ENCODE measurements at places on chromosomes 5 and 9.
A peak's percentile ranks its signal among the peaks of the same experiment; 100 is the strongest.

GRCh38 chr5:39116344-39117170, 42.4 kb upstream of the RICTOR start:
- peak overlapping the region; percentile 19 for H3K4me3 ChIP-seq
- H3K27me3 ChIP-seq = no peaks in the 10 kb centered on the region
- peak overlapping the region; percentile 10 for H3K27ac ChIP-seq
- DNase-seq = no peak
- H3K4me1 ChIP-seq = peaks cover 7% of the 10 kb centered on the region

GRCh38 chr9:134028076-134028475, 2.8 kb downstream of the BRD3OS start:
- DNase-seq = no peak
- no peak overlapping the region for H3K27ac ChIP-seq
- H3K4me3 ChIP-seq = no peak overlapping the region

- H3K27me3 ChIP-seq = no peaks in the 10 kb centered on the region
- no peak overlapping the region for H3K27ac ChIP-seq
- DNase-seq = no peak
- no peak overlapping the region for H3K4me3 ChIP-seq
- no peaks in the 10 kb centered on the region for H3K4me1 ChIP-seq
Observed at GRCh38 chr5:37120270-37120669, 128.9 kb downstream of the CPLANE1 start.

DNA sequence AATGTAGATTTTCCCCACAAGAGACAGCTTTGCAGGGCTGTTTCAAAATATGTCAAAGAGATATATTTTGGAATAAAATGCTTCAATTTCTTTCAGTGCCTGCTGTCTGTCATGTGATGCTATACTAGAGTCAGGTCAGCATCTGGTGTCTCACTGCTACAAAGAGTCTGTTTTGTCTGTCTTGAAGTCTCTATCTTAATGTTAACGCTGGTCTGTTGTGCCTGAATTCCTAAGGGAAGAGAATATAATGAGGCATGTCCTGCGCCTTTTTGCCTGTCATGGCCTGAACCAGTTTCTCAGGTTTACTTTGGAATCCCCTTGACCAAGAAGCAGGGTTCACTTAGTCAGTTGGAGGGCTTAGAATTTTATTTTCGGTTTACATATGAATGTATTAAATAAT, 176.4 kb downstream of the PDZD2 start:
- H3K4me1 ChIP-seq = no peaks in the 10 kb centered on the region
- no peak overlapping the region for H3K27ac ChIP-seq
- H3K4me3 ChIP-seq = no peak overlapping the region

DNA sequence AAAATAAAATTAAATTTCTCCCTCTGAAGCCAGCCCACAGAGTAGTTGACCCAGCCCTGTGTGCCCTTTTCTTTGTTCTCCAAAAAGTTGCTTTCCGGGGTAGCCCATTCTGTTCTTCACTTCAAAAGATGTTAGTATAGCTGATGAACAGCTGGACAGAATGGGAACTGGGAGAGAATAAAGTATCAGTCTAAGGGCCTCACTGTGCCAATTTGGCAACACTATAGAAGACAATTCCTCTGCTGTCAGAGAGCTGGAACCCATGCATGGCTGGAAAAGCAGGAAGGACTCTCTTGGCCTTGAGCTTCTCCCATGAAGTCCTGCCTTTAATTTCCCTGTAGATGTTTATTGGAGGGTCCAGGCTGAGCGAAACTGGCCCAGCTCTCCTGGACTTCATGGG, 11.0 kb upstream of the TNFSF8 start:
- peaks cover 5% of the 10 kb centered on the region for H3K4me1 ChIP-seq
- no peaks in the 10 kb centered on the region for H3K36me3 ChIP-seq
- H3K27me3 ChIP-seq = no peaks in the 10 kb centered on the region
- no peak overlapping the region for H3K27ac ChIP-seq
- DNase-seq = no peak

DNA sequence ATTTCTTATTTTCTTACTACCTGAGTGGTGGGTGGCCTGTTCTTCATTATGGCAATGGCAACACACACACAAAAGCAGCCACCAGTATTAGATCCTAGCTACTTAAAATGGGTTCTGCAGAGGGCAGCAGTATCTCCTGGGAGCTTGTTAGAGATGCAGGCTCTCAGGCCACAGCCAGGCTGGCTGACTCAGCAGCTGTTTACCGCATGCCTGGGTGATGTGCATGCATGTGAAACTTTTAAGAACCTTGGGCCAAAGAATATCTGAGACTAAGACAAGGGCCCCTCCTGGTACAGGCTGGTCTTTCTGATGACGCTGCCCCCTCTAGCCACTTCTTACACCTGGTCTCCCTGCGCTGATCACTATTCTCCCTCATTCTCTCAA, 399.0 kb downstream of the MED10 start:
- DNase-seq = no peak
- H3K4me3 ChIP-seq = no peak overlapping the region
- no peaks in the 10 kb centered on the region for H3K4me1 ChIP-seq
- no peaks in the 10 kb centered on the region for H3K36me3 ChIP-seq
- H3K27ac ChIP-seq = no peak overlapping the region

- no peak for DNase-seq
- no peaks in the 10 kb centered on the region for H3K36me3 ChIP-seq
- no peak overlapping the region for H3K27ac ChIP-seq
- no peaks in the 10 kb centered on the region for H3K27me3 ChIP-seq
- no peak overlapping the region for H3K4me3 ChIP-seq
Observed at GRCh38 chr5:62982348-62982747, 403.7 kb downstream of the LRRC70 start.

DNA sequence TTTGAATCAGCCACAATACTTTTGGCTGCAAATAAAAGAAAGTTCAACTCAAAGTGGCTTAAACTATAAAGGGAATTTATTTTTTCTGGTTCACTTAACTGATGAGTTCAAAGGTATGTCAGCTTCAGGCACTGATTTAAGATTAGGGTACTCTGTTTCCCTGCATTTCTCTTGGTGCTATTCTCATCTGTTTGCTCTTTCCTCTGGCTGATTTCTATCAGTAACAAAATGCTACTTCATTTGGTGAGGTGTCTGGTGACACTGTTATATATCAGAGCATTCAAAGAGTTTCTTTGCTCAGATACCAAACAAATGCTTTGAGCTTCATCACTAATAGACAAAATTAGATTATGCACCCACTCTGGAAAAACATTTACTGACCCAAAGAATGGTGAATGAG, 65.9 kb upstream of the HTR4 start:
- no peaks in the 10 kb centered on the region for H3K36me3 ChIP-seq
- no peak overlapping the region for H3K27ac ChIP-seq
- peaks cover 16% of the 10 kb centered on the region for H3K27me3 ChIP-seq
- H3K4me3 ChIP-seq = no peak overlapping the region
- no peaks in the 10 kb centered on the region for H3K4me1 ChIP-seq
- DNase-seq = no peak

GRCh38 chr5:160173-160510, 31.2 kb upstream of the LRRC14B start:
- no peaks in the 10 kb centered on the region for H3K36me3 ChIP-seq
- no peak overlapping the region for H3K27ac ChIP-seq
- H3K27me3 ChIP-seq = peaks cover 47% of the 10 kb centered on the region
- peaks cover 3% of the 10 kb centered on the region for H3K4me1 ChIP-seq

DNA sequence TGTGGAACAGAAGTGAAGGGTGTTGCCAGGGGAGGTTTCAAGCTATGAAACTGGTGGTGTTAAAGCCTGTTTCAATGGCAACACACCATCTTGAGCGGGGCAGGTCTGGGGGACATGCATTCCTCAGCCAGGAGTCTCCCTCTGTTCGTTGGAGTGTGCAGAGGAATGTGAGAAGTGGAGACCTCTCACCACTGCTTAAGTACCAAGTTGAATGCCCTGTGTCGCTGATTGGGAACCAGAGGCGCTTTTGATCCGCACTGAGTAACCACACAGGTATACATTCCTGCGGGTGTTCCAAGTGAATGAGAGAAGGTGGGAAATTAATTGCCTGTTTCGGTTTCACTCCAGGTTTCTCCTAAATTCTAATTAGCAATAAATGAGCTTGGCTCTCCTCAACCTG, 99.4 kb downstream of the LIX1 start:
- H3K27ac ChIP-seq = no peak overlapping the region
- no peak for DNase-seq
- no peak overlapping the region for H3K4me3 ChIP-seq
- H3K27me3 ChIP-seq = no peaks in the 10 kb centered on the region

GRCh38 chr5:80219391-80219790, 36.5 kb downstream of the SERINC5 start:
- H3K4me3 ChIP-seq = peak overlapping the region; percentile 9
- H3K36me3 ChIP-seq = peaks cover 7% of the 10 kb centered on the region
- no peaks in the 10 kb centered on the region for H3K27me3 ChIP-seq
- H3K4me1 ChIP-seq = peaks cover 28% of the 10 kb centered on the region

DNA sequence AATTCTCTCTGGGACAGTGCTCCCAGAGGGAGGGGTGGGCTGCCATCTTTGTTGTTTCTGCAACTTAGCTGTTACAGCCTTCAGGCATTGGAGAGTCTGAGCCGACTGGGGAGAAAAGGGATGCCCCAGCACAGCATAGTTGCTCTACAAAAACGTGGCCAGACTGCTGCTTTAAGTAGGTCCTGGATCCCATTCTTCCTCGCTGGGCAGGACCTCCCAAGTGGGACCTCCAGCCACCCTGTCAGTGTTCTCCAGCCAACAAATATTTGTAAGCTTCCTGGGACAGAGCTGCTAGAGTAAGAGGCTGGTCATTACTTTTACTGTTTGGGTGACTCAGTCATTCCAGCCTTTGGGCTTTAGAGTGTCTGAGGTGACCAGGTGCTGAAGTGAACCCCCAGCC, 292.7 kb upstream of the NREP start:
- H3K27ac ChIP-seq = no peak overlapping the region
- peaks cover 20% of the 10 kb centered on the region for H3K27me3 ChIP-seq
- no peak for DNase-seq
- H3K4me3 ChIP-seq = no peak overlapping the region
- no peaks in the 10 kb centered on the region for H3K36me3 ChIP-seq

- DNase-seq = no peak
- no peaks in the 10 kb centered on the region for H3K36me3 ChIP-seq
- no peaks in the 10 kb centered on the region for H3K4me1 ChIP-seq
Observed at GRCh38 chr5:143922718-143923117, 110.8 kb downstream of the HMHB1 start.

DNA sequence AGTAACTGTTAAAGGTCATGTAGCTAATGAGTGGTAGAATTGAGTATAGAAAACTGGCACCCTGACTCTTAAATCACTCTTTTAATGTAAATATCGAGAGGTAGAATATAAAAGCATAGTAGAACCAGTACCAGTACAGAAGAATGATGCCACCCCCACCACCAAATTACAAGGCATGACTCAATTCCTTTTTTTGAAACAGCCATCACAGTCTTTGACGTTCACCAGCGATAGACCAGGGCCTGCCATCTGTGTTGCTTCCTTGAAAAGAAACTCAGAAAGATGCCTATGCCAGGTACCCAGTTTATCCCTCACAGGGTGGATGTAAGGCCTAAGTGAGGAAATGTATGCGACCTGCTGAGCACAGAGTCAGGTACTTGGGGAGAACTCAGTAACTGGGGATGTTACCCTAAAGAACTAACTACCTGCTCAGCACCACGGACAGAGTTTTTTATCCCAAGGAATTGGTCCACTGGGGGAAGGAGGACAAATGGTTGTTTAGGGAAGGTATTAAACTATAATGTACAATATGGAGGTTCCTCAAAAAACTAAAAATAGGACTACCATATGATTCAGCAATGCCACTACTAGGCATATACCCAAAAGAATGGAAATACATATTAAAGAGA, 116.5 kb downstream of the BRINP1 start:
- H3K36me3 ChIP-seq = no peaks in the 10 kb centered on the region
- H3K4me1 ChIP-seq = no peaks in the 10 kb centered on the region
- H3K27me3 ChIP-seq = no peaks in the 10 kb centered on the region
- H3K4me3 ChIP-seq = no peak overlapping the region

DNA sequence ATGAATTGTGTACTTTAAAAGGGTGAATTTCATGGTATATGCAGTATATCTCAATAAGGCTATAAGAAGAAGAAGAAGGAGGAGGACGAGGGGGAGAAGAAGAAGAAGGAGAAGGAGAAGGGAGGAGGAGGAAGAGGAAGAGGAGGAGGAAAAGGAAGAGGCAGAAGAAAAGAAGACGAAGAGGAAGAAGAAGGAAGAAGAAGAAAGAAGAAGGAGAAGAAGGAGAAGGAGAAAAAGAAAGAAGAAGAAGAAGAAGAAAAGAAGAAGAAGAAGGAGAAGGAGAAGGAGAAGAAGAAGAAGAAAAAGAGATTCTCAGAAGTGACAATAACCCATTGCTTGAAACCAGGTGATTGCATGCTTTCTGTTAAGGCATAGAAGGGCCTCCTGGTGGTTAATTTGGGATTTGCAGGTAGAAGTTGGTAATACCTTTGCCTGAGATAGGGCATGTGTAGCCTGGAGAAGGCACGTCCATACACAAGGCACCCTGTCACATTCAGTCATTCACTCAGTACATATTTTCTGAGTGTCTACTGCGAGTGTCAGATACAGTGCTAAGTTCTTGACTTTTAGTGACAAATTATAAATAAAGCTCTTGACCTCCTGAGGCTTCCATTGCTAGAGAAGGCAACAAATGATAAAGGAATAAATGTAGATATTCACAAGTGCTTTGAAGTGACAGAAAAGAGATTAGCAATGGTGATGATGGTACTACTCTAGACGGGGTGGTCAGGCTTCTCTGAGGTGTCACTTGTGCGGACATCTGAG, 231.3 kb downstream of the NPR3 start:
- no peak overlapping the region for H3K27ac ChIP-seq
- H3K27me3 ChIP-seq = no peaks in the 10 kb centered on the region
- no peak for DNase-seq
- H3K4me3 ChIP-seq = no peak overlapping the region
- no peaks in the 10 kb centered on the region for H3K4me1 ChIP-seq

GRCh38 chr5:134436523-134437339, 25.1 kb upstream of the CDKN2AIPNL start:
- H3K27me3 ChIP-seq = no peaks in the 10 kb centered on the region
- peaks cover 12% of the 10 kb centered on the region for H3K4me1 ChIP-seq
- peak; percentile 44 for DNase-seq
- peak overlapping the region; percentile 55 for H3K4me3 ChIP-seq

DNA sequence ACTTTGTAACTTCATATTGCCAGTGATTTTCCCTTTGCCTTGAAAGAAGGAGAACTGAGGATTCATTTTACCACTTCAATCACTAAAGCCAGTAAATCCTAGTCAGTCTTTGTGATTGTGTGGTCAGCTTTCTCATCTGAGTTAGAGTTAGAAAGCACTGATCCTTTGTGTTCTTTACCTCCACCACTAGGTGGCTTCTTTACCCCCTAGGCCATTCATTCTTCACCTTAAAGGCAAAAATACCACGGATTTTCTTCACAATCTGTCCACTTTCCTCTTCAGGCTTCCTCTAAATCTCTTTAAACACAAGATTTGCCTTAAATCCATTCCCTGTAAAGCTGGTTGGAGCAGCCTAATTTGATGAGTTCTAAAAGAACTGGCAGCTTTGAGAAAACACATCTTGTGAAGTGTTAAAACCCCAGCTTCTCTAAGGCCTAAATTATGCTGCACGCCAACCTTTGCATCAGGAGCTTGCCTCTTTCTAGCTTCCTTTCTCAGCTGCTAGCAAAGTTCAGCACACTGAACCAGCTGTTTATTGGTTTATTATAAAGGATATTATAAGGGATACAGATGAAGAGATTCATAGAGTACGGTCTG, 20.4 kb downstream of the BDP1 start:
- no peak overlapping the region for H3K4me3 ChIP-seq
- DNase-seq = no peak
- no peaks in the 10 kb centered on the region for H3K27me3 ChIP-seq
- H3K4me1 ChIP-seq = no peaks in the 10 kb centered on the region
- peaks cover 78% of the 10 kb centered on the region for H3K36me3 ChIP-seq

- peaks cover 38% of the 10 kb centered on the region for H3K27me3 ChIP-seq
- H3K27ac ChIP-seq = no peak overlapping the region
- peaks cover 3% of the 10 kb centered on the region for H3K36me3 ChIP-seq
- DNase-seq = no peak
- no peaks in the 10 kb centered on the region for H3K4me1 ChIP-seq
- no peak overlapping the region for H3K4me3 ChIP-seq
Observed at GRCh38 chr5:31663519-31663918, 24.6 kb downstream of the PDZD2 start.
